NCI-H2081 (cell line): ENCODE measurements at places on chromosomes 2 and 18.

- no peak for DNase-seq
These were observed 352.4 kb downstream of the XIRP2 start for GRCh38 chr2:167240671-167241070.

- DNase-seq, result no peak
These were observed 80.5 kb downstream of the TMEM185B start for GRCh38 chr2:120142528-120143219.

- no peak for DNase-seq
These were observed 380.6 kb upstream of the NXPH2 start for GRCh38 chr2:139160836-139161235.

GRCh38 chr2:221337957-221338685, 234.0 kb downstream of the EPHA4 start:
- DNase-seq, result no peak

DNA sequence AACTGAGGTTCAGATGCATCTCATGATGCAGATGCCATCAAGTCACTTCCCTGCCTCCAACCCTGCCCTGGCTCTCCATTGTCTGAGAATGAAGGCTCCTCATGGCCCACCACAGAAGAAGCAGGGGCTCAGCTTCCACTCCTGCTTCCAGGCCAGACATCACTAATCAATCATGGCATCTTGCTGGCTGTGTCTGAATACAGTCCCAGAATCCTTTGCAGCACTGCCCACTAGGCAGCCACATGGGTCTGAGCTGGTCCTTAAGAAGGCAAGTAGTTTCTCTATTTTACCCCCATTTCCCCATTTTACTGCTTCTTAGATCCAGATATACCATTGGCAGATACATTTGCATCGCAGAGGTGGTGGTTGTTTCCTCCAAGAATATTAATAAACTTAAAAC, 7.3 kb downstream of the ASPRV1 start:
- no peak for DNase-seq
